ENCODE measurements at places on chromosomes 4 and X.

GRCh38 chr4:188934320-188934962 is 795.2 kb downstream of the TRIML1 start:
- DNase-seq, result no peak

- DNase-seq, result no peak
Observed at GRCh38 chr4:133439830-133440229, 290.7 kb downstream of the PCDH10 start.

DNA sequence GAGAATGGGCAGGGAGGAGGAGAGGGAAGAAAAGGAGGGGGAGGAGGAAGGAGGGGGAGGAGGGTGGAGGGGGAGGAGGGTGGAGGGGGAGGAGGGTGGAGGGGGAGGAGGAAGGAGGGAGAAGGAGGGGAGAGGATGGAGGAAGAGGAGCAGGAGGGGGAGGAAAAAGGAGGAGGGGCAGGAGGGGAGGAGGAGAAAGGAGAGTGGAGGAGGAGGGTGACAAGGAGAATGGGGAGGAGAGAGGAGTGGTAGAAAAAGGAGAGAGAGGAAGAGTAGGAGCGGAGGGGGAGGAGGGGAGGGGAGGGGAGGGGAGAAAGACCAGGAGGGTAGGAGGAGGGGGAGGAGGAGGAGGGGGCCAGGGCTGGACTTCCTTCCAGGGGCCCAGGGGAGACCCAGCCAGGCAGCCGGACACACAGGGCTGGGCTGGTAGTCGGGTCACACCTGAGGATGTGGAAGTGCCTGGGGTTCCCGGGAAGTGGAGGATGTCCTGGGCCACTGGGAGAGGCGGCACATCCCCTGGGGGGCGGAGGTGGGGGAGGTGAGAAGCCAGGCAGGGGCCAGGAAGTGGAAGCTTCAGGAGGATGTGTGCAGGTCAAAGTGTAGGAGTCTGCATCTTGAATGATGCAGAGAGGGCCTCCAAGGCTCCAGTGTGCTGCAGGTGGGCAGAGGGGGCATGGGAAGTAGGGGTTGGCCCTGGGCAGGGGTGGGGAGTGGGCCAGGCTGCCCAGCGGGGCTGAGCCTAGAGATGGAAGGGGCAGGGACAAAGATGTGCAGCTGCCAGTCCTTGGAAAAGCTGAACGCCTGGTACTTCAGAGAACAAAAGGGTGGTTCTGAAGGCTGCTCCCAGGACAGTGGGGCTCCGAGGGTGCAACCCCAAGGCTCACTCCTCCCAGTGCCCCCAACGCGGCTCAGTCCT is 18.8 kb downstream of the IL3RA start:
- DNase-seq, result no peak

DNA sequence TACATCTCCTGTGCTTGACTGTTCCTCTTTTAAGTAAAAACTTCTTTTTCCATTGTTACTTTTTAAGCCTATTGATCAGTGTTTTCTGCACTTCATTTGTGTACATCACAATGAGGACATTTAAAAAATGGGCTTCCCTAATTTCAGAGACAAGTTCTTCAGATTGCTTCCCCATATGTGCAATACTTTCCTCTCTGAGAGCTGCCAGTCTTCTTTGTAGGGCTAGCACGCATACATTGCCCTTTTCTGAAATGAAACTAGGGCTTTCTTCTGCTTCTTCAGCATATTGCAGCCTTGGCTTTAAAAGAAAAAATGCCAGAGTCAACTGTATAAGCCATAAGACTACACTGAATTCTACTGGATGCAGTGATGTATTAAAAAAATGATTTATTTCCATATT is 37.8 kb downstream of the FAT4 start:
- DNase-seq, result no peak

DNA sequence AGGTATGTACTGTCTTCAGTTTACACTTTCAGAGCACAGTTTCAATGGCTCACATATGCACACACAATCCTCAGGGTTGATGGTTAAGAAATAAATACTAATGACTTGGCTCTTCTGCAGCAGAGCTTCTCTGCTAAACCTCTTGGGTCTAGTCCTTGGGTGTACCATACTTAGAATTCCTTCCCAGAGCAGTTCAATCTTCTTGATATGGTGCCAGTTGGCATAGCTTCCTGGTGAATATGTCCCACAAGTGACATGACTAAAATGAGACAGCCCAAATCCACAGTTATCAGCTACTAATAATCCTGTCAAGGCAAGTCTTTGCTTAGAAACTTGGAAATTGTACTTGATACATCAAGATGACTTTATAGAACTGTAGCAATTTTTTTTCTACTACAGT is 654.4 kb downstream of the IQCM start:
- DNase-seq, result no peak

GRCh38 chr4:15327311-15328298 is 100.2 kb upstream of the C1QTNF7 start:
- no peak for DNase-seq

DNA sequence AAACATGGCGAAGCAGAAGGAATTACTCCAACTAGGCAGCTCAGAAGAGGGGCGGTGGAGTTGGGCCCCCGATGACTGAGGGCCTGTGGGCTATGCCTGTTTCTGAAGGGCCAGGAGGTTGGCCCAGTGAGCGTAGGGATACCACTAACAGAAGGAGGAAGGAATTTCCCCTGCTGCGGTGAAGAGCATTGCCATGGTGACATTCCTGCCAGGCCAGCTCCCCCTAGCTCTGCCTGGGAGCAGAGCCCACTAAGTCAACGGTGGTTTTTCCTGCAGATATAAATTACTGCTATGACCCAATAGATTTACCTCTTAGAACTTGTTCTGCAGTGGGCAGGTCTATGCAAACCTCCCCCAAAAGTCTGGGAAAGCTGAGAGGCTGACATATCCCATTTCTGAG is 28.9 kb upstream of the HMX1 start:
- DNase-seq, result no peak

DNA sequence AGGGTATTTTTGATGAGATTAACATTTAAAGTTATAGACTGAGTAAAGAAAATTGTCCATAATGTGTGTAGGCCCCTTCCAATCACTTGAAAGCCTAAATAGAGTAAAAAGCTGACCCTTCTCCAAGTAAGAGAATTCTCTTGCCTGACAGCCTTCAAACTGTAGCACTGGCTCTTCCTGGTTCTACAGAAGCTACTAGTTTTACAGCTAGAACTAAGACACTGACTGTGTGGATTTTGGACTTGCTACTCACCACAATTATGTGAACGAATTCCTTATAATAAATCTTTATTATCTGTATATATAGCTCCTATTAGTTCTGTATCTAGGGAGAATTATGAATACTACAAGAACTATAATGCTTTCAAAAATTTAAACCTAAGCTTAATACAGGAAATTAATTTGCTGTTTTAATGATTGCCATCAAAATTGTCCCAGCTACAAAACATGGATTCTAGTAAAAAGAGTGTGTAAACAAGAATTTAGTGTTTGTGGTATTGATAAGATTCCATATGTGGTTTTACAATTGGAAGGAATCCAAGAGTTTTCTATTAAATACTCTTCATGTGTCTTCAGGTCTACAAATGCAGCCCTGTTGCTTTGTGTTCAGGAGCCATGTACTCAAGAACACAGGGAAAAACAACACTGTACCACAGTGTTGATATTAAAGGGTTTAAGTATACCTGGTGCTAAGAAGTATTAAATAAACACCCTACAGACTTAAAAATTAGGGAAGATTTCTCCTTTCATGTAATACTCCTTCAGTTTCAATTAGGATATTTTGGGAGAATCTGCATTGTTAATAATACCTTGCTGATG is 366.5 kb downstream of the CXXC4 start:
- DNase-seq, result no peak

DNA sequence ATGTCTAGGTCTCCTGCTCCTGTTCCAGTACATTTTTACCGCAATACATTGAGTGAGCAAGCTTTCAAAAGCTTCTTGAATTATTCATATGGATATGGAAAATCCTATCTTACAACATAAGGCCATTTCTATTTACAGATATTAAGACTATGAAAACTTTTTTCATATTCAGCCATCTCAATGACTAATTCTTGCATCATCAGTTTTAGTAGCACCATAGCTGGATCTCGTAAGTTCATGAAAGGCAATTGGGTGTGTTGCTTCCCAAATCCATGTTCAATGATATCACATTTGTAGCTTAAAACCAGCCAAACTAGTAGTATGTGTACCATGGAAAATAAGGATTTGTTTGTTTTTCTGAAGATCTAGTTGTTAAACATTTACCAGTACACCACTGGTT is 118.3 kb upstream of the GABRA2 start:
- no peak for DNase-seq

- DNase-seq, result peak; percentile 58
Observed at GRCh38 chr4:106502106-106502699, 133.6 kb upstream of the GIMD1 start.

GRCh38 chrX:123464709-123465108 is 268.1 kb downstream of the THOC2 start:
- no peak for DNase-seq

DNA sequence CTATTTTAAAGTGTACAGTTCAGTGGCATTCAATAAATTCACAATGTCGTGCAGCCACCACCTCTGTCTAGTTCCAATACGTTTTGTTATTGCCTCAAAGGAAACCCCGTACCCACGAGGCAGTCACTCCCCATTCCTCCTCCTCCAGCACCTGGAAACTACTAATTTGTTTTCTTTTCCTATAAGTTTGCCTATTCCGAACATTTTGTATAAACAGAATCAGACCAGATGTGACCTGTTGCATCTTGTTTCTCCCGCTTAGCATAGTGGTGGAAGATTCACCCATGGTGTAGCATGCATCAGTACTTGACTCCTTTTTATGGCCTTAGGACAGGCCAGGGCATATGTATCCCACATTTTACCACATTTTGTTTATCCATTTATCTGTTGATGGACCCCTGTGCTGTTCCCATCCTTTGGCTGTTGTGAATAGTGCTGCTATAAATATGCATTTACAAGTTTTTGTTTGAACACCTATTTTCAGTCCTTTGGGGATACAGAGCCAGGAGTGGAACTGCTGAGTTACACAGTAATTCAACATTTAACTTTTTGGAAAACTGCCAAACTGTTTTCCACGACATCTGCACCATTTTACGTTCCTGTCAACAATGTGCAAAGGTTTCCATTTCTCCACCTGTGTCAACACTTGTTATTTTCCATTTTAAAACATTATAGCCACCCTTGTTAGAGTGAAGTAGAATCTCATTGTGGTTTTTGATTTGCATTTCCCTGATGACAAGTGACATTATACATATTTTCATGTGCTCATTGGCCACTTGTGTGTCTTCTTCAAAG is 57.8 kb upstream of the STX18 start:
- DNase-seq, result no peak

DNA sequence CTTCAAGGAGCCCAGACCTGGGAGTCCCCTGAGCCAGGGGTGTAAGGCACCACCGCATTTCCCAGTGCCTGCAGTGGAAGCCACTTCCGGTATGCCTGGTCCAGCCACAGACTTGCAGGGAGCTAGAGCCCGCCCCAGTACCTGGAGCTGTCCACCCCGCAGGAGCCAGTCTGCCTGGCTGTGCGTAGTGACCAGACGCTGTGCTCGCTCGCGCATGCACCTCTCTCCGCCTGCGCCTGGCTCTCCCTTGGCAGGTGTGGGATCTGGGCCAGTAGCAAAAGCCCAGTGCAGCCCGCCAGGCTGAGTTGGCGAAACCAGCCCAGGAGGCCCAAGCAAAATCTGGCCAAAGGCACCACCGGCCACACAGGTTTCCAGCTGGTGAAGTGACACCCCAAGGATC is 973.7 kb upstream of the AGA start:
- DNase-seq, result no peak

DNA sequence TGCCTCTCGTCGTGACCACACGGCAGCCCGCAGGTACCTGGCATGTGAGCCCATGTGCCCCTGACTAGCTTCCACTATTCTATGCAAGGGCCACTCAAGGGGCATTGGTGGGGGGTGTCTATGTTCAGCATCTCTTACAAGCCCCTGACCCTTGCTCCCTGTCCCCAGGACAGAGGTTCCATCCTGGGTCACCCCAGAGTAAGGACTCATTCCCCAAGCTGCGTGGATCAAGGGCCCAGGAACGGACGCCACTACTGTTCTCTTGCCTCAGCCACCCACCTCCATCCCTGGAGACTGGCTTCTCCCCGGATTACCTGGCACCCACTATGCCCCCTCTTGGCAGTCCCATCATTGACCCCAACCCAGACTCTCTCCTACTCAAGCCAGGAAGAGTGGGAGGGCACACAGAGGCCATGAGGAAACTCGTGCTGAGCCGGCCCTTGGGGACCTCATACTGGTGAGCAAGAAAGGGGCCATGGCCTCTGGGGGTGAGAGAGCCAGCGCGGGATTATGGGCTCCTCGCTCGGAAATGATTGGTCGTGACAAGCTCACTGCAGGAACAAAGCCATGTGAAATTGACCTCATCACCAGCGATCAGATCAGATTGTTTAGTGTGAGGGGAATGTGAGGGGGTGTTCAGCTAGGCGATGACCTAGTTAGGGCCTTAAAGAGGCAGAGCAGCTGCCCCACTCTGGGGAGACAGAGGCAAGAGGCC is 50.1 kb upstream of the PJA1 start:
- no peak for DNase-seq

DNA sequence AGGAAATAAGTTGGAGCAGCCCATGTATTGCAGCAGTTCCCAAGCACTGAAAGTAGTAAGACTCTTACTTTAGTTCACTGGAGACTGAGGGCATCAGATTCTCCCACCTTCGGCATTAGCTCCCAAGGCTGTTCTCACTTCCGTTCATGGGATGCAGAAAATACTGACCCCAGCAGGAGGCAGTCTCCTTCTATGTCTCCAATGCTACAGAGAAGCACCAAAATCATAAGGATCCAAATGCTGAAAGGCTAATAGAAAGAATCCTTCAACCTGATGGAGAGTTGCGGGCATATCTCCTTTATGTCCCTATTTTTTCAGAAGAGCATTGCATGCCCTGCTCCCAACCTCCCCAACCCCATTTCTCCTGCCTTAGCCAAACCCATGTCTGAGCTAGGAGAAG is 32.4 kb downstream of the ADH7 start:
- DNase-seq, result no peak

DNA sequence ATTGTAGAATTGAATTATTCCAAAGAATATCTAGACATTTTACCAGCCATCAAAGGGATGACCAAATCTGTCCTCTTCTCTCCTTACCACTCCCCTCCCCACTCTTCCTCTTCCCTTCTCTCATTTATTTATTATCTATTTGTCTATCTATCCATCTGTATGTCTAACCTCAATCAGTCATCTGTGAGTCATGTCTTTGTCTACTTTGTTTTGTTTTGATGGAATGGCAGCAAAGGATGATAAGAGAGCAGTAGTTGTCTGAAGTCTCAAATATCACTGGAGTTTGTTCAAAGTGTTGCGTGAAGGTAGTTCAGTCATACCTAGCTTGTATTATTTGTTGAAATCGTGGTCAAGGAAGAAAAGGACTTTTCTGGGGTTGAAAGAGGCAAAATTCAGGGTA is 34.7 kb upstream of the PGRMC2 start:
- no peak for DNase-seq
